ENCODE measurements at places on chromosomes 3 and 15. TPM values are rescaled to one million over a fixed set of nuclear protein-coding genes. Genes with fewer than 3 reads are reported as not detected.

GRCh38 chr3:138948371-138949001 is 1.5 kb downstream of the FOXL2NB start:
- DNase-seq = no peak

DNA sequence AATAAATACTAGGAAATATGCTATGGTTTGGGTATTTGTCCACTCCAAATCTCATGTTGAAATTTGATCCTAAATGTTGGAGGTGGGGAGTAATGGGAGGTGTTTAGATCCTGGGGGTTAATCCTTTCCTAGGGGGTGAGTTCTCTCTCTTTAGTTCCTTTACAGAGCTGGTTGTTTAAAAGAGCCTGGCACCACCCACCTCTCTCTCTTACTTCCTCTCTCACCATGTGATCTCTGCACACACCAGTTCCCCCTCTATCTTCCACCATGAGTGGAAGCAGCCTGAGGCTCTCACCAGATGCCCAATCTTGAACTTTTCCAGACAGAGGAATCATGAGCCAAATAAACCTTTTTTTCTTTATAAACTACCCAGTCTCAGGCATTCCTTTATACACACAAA is 10.5 kb downstream of the SLC24A5 start:
- DNase-seq = no peak

SCAMP2 gene
- total RNA-seq = 121 TPM

DNA sequence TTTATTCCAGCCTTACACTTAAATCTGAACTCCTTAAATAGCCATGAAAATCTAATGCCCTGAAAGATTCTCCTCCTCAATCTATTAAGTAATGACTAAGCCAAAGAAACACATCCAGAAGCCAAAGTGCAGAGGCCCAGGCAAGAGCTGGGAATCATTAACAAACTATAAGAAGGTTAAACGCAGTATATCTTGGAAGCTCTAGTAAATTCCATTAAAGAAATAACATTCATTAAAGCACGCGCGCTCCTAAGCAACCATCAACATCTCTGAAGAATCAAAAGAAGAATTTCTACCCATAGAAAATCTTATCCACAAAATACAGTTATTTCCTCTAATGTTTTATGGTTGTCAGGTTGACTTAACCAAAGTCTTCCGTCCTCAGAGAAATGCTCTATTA is 29.5 kb downstream of the MB21D2 start:
- no peak for DNase-seq

DNA sequence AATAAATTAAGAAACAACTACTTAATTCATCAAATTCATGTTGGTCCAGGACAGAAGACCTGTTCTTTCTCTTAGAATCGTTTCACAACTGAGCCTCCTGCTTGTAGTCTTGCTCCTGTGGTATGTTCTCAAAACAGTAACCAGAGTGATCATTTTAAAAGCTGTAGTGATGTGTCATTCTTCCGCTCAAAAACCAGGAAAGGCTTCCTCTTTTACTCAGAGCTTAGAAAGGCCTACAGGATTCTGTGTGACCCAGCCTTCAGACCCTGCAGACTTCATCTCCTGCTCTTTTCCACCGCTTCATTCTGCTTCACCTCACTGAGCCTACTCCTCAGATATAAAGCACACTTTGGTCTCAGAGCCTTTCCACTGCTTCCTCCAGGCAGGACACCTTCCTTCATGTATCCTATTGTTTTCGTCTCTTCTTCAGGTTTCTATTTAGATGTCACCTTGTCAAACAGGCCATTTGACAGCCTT is 22.7 kb downstream of the ST6GAL1 start:
- DNase-seq = no peak

GOLGA6L4 gene
- 2.7 TPM for total RNA-seq

GRCh38 chr3:122784436-122784835 is 9.2 kb downstream of the HSPBAP1 start:
- DNase-seq = no peak

KNG1 gene
- 0.23 TPM for total RNA-seq

TMEM108 gene
- total RNA-seq = 0.41 TPM

Measured in Panc1 (cell line).